Right hindlimb (tissue), 1 donor: ENCODE measurements at places on chromosomes 7 and 10.

- DNase-seq, result no peak
Observed at GRCh38 chr10:92470026-92470425, 103.9 kb downstream of the IDE start.

DNA sequence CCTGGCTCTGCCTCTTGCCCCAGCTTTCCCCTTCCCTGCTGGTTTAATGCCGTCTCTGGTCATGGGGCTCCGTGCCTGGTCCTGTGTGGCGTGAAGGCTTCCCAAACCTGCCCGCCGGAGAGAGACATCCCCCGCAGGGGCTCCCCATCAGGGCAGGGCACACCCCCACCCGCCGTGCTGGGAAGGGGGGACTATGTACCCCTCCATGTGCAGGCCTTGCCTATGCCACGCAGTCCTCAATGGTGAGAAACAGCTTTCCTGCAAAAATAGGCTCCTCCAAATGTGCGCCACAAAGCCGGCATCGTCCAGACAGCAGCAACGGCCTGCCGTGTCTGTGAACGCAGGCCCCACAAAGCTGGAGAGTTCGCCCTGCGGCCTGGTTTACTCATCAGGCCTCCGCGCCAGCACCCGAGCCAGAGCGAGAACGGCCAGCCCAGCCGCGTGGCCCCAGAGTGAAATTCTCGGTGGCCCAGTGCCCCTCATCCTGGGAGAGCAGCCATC lies 313.4 kb downstream of the DNAJB6 start:
- no peak for DNase-seq

GRCh38 chr7:68752485-68753178 lies 845.6 kb upstream of the AUTS2 start:
- DNase-seq, result no peak

GRCh38 chr10:11724938-11725776 lies 17.0 kb upstream of the ECHDC3 start:
- no peak for DNase-seq

GRCh38 chr10:124353091-124353815 lies 65.5 kb downstream of the OAT start:
- DNase-seq, result no peak

DNA sequence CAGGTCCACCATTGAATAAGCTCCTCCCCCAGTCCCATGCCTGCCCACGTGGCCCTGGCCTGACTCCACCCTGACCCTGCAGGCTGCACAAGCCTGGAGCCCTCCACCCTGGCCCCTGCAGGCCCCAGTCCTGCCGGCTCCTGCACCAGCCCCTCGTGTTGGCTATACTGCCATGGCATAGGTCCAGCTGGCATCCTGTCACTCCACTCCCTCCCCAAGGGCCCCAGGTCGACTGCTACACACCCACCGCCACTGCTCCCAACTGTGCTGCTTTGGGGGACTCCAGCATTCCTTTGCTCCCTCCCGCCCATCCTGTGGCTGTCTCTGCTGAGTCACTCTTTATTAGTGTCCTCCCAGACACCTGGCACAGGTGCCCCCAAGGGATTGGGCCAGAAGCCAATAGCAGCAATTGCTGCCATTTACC lies 32.4 kb upstream of the HSPA12A start:
- DNase-seq, result no peak

DNA sequence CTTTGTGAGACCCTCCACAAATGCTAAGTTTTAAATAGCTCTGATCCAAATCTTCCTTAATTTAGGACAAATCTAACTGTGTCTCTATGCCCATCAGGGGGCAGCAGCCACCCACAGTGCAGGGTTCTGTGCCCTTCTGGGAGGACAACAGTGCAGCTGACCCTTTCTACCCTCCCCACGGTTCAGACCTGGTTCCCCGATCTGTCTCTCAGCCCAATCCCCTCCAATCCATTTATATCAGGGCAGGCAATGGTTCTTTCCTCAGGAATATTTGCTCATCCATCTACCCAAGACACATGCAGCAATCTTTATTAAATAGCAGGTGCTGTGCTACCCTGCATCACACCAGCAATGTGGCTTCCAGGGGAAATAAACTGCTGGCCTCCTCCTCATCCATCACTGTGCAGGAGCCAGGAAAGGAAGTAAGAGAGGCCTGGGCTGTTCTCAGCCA lies 4.0 kb upstream of the RBM28 start:
- peak; percentile 62 for DNase-seq

DNA sequence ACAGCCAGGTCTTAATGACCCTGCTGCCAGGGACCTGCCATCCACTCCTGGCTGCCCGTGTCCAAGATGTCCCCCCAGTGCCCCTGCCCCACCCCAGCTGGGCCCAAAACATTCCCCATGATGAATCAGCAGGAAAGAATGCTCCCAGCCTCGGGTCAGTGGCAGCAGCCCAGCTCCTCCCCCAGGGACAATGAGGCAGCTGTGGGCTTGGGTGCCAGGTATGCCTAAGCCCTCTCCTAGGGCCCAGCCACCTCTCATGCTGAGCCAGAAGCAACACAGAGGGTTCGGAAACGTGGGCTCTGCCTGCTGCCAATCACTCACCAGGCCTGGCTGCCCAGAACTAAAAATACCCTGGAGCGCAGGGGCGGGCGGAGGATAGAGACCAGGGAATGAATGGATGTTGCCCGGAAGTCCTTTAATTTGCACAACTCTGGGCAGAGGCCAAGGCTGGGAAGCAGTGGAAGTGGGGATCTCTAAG lies 1.5 kb upstream of the LOXL4 start:
- DNase-seq, result peak; percentile 79

DNA sequence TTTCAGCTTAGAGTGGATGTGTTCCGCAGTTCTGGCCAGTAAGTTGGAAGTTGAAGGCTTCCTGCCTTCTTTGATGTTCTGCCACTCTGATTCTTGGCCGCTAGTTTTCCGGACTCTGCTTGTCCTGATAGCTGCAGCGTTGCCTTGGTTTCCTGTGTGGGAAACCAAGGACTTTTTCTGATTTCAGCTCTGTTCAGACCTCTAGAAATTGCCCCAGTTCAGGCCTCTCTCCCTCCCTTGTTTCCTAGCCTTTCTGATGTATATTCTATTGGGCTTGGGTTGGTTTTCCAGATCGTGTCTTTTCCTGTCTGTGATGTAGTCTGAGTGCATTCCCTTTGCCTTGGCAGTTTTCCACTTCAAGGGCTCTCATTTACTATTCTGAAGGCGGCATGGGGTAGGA lies 318.7 kb downstream of the BBS9 start:
- DNase-seq, result peak; percentile 45

GRCh38 chr10:101752241-101752640 lies 23.7 kb downstream of the FGF8 start:
- no peak for DNase-seq

DNA sequence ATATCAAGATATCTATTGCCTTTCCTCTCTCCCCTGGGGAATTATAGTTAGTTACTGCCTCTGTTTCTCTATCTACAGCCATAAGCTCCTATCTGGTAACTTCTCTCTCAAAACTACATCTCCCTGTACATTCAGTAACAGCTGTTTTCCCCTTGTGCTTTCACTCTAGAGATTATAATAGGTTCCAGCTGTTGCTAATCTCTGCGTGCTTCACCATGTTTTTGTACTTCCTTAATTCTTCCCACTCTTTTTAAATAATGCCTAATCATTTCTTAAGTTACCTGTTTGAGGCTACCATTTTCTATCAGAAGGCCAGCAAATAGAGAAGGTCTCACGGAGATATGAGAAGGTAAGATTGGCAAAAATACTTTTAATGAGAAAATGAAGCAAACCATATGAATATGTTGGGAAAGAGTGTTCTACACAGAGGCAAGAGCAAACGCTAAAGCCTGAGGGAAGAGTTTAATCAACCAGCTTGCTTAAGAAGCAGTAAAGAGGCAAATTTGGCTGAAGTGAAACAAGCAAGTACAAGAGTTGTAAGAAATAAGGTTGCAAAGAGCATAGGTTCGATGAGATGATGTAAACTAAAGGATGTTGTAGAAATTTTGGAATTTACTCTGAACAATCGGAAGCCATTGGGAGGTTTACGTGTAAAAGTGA lies 101.9 kb upstream of the HGF start:
- DNase-seq, result no peak

GRCh38 chr10:91617072-91617609 lies 15.7 kb downstream of the PPP1R3C start:
- no peak for DNase-seq
